CD4-positive, alpha-beta T cell treated with Interferon alpha-2 for 1 hour (primary cell): ENCODE measurements at places on chromosomes 13 and 19.
A peak's percentile ranks its signal among the peaks of the same experiment; 100 is the strongest.

DNA sequence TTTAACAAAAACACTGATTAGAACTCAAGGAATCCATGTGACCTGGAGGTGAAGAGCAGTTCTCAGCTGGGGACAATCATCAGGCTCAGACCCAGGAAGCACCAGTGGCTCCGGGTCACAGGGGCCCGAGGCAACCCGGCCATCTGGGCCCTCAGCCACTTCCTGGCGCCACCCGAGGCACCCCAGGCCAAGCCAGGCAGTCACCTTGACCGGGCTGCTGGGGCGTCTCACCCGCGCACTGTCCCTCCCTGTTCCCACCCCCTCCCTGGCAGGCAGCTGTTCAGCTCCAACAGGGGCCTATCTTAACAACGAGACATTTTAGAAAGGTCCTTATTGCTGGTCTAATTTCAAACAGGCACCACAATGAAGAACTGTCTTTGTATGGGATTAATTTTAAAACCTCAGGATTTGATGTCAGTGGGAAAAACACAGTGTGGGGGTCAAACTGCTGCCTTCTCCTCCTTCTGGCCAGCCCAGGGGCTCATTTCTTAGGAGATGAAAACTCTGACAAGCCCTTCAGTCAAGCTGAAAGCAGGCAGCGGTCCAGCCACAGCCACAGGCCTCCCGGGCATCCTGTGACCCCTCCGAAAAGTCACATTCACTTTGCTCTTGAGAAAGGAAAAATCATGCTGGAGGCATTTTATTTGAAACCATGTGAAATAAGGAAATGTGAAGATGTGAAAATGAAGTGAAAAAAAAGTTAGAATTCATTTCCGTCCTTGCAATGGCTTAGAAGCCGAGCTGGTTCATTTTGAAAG lies 83.3 kb downstream of the KCTD15 start:
- no peak for DNase-seq

- DNase-seq = no peak
Measured at GRCh38 chr13:24660023-24660741, 20.0 kb upstream of the ATP12A start.

DNA sequence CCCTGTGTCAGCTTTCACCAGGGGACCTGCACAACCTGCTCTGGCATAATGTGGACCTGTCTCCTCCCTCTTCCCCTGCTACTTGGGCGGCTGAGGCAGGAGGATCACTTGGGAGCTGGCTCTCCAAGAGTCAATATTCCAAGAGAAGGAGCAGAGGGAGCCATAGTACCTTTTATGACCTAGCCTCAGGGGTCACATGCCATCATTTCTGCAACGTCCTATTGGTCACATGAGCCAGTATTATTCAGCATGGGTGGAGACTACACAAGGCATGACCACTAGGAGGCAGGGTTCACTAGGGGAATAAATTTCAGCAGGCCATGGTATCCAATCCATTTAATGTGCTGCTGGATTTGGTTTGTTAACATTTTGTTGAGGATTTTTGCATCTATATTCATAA lies 12.0 kb upstream of the SHFL start:
- DNase-seq = peak; percentile 71

- DNase-seq = peak; percentile 45
Measured at GRCh38 chr19:1767464-1767933, 14.2 kb downstream of the ONECUT3 start.

DNA sequence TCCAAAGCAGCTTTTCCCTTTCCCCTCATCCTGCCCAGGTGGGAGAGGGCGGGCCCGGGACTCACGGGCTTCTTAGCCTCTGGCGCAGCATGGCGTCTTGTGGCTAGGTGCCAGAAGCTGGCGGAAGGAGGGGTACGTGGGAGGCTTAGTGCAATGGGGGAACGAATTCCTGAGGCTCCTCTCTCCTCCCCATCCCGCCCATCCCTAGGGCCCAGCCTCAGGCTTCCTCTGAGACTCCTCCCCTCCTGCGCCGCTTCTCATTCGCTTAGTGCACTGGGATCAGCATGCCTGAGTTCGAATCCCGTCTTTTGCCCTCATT lies 297.8 kb downstream of the ZNF536 start:
- DNase-seq = no peak

- DNase-seq = no peak
Measured at GRCh38 chr13:77513719-77514335, 21.7 kb upstream of the SCEL start.

- DNase-seq = no peak
Measured at GRCh38 chr19:48795685-48796070, 15.2 kb downstream of the BCAT2 start.

- peak; percentile 7 for DNase-seq
Measured at GRCh38 chr19:1324806-1325567, 39.3 kb downstream of the EFNA2 start.

DNA sequence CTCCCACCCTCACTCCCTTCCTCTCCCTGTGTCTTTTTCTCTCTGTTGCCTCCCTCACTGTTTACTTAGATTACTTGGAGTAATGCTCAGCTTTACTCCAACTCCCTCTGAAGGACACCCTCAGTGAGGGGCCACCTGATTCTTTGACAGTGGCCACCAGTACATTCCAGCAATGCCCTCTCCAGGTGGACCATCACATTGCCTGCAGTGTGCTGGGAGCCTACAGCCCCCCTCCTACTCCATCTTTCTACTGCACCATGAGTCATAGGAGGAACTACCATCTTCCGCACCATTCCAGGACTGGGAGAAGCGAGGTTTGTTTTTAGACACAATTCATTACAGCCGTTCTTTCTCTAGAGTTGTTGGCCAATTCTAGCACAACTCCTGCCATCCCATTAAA lies 96.6 kb upstream of the POSTN start:
- DNase-seq = no peak

DNA sequence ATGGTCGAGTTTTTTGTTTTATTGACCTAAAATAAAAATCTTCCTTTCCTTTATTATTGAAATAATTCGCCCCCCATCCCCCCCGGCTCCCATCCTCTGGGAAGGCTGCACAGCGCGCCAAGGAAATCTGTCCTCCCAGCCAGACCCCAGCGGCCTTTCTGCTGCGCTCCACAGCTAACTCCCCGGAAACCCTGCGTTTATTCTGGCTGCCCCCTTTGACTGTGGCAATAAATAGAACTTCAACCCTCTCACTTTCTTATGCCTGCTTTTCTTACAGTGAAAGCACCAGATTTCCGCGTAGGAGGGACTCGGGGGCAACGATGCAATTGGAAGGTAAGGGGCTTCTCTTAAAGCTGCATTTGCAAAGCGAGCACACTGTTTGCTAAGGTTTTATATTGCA lies 9.7 kb upstream of the C19orf12 start:
- no peak for DNase-seq
